ENCODE measurements at places on chromosomes 16 and 17.
A peak's percentile ranks its signal among the peaks of the same experiment; 100 is the strongest.

DNA sequence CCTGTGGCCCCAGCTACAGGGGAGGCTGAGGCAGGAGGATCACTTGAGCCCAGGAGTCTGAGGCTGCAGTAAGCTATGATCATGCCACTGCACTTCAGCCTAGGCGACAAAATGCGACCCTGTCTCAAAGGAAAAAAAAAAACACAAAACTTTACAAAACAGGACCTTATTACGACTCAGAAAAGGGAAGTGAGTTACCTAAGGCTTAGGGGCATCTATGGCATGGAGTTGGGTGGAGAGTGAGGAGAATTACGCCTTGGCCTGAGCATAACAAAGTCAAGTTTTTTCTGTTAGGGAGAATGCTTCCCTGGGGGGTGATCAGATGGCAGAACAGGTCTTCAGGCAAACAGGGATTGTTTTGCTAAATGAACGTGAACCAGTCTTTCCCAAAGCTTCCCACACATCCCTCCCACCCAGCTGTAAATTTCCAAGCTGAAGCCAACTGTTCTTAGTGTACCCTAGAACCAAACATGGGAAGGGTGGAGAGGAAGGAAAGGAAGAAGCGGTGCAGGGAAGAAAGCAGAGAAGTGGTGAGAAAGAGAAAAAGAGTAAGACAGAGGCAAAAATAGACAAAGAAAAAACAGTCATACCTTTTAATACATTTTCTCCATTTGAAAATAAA is 24.6 kb upstream of the TNRC6C start:
- DNase-seq, result no peak

GRCh38 chr16:74718140-74718539 is 17.5 kb upstream of the MLKL start:
- no peak for DNase-seq

- DNase-seq, result peak; percentile 64
Observed at GRCh38 chr17:4142107-4142900, 526 bp downstream of the ZZEF1 start.

DNA sequence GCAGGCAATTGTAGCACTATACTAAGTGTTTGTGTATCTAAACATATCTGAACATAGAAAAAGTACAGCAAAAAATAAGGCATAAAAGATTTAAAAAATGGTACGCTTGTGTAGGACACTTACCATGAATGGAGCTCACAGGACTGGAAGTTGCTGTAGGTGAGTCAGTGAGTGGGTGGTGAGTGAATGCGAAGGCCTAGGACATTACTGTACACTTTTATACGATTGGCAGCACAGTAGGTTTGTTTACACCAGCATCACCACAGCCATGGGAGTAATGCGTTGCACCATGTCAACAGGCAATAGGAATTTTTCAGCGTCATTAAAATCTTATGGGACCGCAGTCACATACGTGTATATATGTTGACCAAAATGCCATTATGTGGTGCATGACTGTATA is 45.6 kb downstream of the DNAH9 start:
- DNase-seq, result no peak

GRCh38 chr16:20681821-20682760 is 15.4 kb downstream of the ACSM1 start:
- no peak for DNase-seq

DNA sequence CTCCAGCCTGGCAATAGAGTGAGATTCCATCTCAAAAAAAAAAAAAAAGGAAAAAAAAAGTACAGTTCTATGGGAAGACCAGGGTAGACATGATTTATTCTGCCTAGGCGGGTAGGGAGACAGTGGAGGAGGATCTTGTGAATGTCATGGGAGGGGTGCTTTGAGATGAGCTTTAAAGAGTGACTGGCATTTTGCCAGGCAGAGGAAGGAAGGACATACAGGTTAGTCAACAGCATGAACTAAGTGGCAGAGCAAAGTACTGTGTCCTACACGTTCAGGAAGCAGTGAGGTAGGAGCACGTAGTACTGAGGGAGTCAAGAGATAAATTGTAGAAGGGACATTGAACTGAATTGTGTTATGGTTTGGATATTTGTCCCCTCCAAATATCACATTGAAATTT is 451.5 kb downstream of the TOX3 start:
- no peak for DNase-seq

- DNase-seq, result no peak
Observed at GRCh38 chr17:80708480-80708879, 163.8 kb downstream of the RPTOR start.

DNA sequence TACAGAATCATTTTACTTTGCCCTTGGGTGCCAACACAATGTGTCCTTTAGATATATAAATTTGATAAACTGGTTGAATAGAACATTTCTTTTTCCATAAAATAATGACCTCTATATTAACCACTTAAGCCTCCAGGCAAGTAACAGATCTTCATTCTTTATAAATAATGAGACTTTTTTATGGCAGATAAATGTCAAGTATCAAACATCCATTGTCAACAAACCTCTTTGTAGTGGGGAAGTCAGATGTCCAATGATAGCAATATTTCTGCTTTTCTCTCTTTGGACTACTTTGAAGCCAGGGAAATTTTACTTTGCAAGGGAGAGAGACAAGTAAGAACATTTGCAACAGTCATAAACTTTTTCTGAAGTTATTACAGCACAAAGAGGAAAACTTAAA is 841.2 kb downstream of the CDH8 start:
- no peak for DNase-seq

GRCh38 chr16:4935241-4935855 is 1.6 kb downstream of the PPL start:
- DNase-seq, result no peak

DNA sequence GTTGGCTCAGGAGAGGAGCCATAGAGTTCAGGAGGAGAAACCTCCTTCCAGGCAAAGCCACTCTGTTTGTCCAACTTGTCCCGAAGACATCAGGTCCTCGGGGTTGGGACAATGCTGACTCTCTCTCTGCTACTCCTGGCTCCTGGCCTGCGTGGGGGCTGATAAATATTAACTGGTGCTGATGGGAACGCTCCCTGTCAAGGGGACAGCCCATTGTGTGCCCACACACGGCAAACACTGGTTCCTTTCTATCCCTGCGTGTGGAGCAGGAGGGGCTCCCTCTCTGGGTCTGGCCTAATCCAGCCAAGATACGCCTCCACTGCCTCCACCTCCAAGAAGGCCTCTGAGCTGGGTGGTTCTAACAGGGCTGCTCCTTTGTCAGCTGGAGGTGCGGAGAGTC is 4.4 kb downstream of the KIF19 start:
- DNase-seq, result no peak

DNA sequence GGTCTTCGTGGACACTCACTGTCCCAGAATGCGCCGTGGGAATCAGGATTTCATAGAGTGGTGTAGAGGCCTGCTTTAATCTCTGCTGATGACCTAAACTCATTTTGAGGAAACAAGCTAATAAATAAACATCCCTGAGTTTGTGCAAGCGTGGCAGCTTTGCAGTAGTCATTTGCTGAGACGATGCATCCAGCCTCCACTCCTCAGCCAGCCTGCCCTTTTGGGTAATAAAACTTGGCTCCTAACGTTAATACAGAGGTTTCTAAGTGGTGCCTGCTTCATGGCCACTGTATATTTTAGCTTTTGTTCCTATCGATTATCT is 1.3 kb downstream of the DGKE start:
- DNase-seq, result no peak

- DNase-seq, result no peak
Observed at GRCh38 chr16:84677849-84678248, 22.0 kb upstream of the USP10 start.

- DNase-seq, result no peak
Observed at GRCh38 chr16:30397056-30397455, 1.8 kb downstream of the ZNF48 start.

DNA sequence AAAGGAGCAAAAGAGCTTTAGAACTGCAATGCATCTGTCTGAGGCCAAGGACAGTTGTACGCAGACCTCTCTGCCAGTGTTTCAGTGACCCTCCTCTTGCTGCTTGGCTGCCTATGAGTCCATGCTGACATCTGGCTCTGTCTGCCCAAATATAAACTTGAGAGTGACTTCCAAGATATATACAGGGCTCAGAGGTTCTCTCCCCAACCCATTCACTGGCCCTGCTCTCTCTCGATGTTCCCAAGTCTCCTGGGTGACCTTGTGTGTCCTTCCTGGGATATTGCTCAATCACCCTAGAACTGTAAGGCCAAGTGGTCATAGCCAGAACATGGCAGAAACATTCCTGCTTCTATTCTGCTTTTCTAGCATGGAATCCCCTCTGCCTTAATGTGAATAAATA is 716.3 kb downstream of the WWOX start:
- no peak for DNase-seq

DNA sequence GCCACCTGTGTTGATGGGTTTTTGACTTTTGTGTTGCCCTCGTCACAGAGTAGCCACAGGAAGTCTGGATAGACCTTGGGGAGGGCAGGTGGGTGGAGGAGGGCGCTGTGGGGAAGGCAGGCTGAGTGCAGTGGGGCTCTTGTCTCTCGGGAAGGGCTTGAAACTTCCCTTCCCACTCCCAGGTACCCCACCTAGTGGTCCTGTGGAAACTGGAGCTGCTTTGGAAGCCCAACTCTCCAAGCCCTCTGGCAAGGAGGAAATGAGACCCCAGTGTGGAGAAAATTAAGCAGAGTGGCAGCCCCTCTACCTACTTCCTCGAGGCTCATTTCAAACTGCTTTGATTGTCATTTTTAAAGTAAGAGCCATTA is 9.2 kb downstream of the CA5A start:
- DNase-seq, result no peak

- DNase-seq, result no peak
Observed at GRCh38 chr17:5272322-5272721, 9.8 kb upstream of the RABEP1 start.

- DNase-seq, result peak; percentile 31
Observed at GRCh38 chr17:78767806-78768205, 14.3 kb downstream of the CYTH1 start.

GRCh38 chr17:40328386-40328766 is 19.4 kb downstream of the RARA start:
- DNase-seq, result no peak

DNA sequence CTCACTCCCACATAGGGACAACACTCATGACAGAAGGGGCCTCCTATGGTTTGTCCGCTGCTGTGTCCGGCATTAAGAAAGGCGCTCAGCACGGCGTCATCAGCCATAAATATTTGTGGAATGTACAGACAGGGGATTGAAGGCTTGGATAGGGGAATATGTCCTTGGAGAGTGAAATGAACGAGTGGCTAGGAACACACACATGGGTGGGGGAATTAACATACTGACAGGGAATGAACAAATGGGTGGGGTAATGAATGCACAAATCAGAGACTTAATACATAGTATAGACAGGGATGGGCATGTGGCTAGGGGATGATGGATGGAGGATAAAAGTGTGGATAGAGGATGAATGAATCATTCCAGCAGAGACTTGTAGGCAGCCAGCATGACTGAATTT is 154.0 kb upstream of the HSBP1 start:
- DNase-seq, result no peak

GRCh38 chr17:42617956-42618431 is 8.5 kb downstream of the TUBG1 start:
- no peak for DNase-seq

GRCh38 chr17:77772461-77772897 is 186.0 kb upstream of the TNRC6C start:
- DNase-seq, result peak; percentile 43

- DNase-seq, result no peak
Observed at GRCh38 chr16:48619547-48619946, 9.6 kb upstream of the N4BP1 start.

GRCh38 chr17:57913575-57914272 is 41.5 kb downstream of the CUEDC1 start:
- DNase-seq, result no peak

- DNase-seq, result no peak
Observed at GRCh38 chr17:48385319-48385718, 44.7 kb downstream of the SKAP1 start.

DNA sequence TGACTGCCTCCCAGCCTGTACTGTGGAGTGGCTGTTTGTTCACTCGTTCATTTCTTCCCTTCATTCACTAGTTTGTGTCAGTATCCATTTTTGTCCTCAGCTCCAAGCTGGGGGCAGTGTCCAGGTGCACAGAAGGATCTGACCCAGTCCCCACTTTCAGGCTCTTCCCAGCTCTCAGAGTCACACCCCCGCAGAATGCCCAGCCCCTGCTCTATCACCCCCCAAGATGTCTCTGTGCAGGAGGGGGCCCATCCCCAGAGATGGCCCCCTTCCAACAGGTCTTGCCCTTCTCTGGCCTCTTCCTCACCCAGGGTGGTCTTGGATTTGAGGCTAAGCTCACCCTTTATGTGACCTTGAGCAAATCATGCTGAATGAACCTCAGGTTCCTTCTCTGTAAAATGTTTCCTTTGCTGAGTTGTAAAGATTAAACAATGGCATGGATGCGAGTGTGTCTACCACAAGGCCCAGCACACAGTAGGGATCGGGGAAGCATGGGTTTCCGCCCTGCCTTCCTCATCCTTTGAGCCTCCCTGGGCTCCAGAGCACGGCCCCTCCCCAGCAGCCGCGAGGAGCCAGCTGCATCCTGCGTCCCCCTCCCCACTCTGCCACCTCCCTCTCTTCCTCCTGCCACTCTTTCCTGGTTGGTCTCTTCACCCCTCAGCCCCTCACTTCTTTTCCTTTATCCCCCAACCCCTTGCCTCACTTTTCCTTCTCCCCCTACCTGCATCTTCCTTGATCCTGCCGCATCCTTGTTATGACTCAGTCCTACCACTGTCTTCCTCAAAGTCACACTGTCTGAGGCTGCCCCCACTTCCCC is 2.8 kb downstream of the FBXL19 start:
- DNase-seq, result no peak

DNA sequence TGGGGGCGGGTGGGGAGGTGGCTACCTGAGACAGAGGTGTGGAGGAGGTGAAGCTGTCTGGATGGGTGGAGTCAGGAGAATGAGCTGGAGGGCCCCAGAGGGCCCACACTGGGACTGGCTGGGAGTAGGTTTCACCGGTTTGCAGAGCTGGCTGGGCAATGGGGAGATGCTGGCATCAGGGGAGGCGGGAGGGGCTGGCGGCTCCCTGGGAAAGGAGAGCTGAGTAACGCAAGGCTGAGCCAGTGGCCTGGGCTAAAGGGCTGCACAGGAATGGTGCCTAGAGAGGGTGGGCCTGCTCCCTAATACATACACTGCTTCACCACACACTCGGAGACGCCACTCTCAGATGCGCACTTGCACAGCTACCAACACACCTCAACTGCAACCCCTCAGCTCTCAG is 12.4 kb downstream of the P3H4 start:
- no peak for DNase-seq

- no peak for DNase-seq
Observed at GRCh38 chr17:46020023-46020761, 21.1 kb downstream of the STH start.

DNA sequence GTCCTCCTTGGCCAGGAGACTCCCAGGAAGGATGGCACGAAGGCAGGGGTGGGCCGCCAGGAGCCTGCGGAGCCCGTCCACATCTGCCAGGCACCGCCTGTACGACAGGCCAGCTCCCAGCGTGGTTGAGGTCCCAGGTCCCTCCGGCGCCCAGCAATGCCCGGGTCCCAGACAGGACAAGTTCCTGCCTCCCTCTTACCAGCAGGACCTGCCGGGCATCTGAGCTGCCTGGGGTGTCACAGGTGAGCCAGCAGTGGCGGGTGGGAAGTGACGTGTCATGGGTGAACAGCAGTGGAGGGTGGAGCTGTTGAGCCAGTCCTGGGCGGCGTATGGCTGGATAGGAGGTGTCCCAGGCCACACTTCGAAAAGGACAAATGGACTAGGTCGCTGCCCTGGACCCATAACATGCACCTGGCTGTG is 15.7 kb upstream of the BAHCC1 start:
- DNase-seq, result peak; percentile 26
